ENCODE measurements at places on chromosomes 7 and 10.

- DNase-seq, result no peak
These were observed 1.8 kb downstream of the CCDC186 start for GRCh38 chr10:114172216-114172615.

DNA sequence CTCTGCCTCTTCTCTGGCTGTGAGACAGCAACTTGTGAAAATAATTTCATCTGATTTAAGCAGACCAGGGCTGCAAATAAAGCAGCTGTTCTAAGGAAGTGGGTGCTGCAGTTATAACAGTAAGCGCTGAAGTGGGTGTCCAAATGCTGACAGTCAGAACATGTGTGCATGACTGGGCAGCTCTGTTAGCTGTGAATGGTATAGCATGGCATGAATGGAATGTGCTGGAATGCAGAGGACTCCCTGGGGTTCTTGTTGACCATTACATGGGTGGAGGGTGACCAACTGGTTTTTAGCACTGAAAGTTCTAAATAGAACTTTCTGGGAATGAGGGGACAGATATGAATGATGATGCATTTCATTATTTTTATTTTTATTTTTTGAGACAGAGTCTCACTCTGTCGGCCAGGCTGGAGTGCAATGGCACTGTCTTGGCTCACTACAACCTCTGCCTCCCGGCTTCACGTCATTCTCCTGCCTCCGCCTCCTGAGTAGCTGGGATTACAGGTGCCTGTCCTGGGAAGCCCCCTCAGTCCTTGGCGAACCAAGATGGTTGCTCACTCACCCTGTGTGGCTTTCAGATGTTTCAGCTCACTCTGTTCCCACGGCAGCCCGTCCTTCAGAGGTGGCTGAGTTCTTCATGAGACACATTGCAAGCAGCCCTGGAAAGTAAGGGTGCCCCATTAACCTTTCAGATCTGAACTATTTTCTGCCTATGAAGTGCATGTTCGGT, 319.8 kb upstream of the PHYHIPL start:
- DNase-seq, result no peak

GRCh38 chr7:93442478-93443224, 131.9 kb downstream of the CALCR start:
- peak; percentile 31 for DNase-seq

DNA sequence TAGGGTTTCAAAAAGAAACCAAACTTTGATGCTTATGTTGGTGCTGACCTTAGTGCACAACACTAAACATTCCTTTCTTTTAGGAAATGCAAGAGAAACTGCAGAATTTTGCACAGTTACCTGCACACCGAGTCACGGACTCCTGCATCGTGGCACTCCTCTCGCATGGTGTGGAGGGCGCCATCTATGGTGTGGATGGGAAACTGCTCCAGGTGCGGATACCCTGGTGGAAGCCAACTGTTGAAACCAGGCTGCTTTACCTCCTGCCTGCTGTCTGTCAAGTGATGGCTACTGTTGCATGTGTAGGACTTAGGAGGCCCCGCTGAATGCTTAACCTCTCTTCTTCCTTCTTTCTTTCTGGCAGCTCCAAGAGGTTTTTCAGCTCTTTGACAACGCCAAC, 11.7 kb downstream of the CASP2 start:
- DNase-seq, result peak; percentile 67

DNA sequence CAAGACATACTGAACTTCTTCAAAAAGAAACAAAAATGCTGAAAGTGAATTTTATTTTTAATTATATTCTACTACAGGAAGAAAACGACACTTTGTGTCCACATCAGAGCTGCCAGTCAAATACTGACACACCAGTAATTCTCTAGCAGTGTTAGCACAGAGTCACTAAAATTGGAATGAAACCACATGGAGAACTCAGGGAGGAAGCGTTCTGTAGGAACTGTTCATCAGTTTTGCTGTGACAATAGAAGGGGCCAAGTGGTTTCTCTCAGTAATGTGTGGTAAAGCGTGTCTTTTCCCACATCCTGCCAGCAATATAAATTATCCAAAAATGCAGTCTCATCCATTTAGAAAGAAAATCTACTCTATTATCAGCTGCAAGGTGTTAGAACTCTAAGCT, 683.3 kb downstream of the GRM8 start:
- no peak for DNase-seq

DNA sequence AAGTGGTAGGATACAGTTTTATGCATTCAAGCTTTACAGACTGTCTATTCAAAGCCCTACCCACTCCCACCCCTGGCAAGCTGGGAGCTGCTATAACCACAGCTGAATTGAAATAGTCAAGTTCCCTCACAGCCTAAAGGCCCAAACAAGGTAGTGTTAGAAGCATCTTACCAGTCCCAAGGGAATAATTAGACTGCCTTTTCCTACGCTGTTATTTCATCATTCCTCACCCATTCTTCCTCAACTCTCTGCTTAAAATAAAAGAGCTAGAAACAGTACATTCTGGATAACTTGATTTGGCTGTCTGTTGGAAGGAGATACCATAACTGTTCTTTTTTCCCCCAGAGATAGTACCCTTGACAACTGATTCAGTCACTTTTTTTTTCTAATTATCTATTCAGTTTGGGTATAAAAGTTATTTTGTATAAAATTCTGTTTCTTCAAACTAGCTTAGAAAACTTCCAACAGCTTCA, 54.0 kb downstream of the RAPGEF5 start:
- DNase-seq, result no peak

- DNase-seq, result no peak
These were observed 163.3 kb upstream of the AKR1E2 start for GRCh38 chr10:4662576-4663161.

DNA sequence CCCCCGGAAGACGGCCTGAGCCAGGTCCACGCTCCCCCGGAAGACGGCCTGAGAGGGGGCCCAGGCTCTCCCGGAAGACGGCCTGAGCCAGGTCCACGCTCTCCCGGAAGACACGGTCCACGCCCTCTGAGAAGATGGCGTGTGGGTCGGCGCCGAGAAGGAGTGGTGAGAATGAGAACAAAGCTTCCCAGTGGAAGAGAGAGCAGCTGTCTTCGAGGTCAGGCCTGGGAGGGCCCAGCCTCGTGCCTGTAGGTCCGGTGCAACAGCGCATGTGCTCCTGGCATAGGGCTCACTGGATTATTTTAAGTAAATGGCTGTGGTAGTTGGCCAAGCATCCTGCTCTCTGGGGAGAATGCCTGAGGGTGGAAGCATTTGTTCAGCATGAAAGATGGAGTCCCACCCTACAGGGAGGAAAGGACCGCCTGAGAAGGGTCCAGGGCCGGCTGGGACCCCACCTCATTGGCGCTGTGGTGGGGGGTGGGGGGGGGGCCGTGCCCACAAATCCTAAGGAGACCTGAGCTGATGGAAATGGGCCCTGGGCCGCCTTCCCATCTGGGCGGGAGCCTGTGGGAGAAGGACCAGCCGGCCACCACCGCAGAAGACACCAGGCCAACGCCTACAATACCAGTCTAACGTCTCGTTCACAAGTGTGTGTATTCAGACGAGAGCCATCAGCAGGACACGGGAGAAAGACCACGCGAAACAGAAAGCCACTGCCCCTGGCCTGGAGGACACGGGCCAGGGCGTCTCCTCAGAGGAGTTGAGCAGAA, 210.0 kb downstream of the WDR37 start:
- no peak for DNase-seq

DNA sequence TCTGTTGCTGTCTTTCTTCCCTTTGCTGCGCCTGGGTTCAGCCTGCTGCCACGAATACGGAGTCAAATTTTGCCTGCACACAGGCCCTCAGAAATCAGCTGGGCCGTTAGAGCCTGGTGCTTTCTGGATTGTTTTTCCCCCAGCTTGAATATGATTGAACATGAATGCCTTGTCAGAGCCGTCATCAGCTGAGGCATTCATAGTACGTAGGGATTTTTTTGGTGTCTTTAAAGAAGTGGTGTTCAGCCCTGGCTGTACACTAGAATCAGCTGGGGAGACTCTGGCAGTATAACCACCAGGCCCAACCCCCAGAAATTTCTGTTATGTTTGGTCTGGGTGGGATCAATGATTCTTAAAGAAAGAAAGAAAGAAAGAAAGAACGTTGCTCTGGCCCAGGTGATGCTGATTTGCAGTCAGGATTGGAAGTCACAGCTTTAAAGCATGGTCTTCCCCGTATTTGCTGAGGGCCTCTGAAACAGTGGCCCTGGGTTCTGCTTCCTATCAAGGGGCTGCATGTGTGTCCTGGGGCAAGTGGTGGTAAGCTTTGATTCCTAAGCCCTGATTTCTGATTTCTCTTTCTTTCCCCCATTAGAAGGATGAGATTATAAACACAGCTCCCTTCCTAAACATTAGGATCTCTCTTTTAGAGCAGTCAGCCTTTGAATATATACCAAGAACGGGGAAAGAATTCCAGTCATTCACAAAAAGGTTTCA, 24.7 kb downstream of the NUB1 start:
- no peak for DNase-seq

GRCh38 chr7:138515001-138515528, 55.0 kb downstream of the TRIM24 start:
- no peak for DNase-seq

DNA sequence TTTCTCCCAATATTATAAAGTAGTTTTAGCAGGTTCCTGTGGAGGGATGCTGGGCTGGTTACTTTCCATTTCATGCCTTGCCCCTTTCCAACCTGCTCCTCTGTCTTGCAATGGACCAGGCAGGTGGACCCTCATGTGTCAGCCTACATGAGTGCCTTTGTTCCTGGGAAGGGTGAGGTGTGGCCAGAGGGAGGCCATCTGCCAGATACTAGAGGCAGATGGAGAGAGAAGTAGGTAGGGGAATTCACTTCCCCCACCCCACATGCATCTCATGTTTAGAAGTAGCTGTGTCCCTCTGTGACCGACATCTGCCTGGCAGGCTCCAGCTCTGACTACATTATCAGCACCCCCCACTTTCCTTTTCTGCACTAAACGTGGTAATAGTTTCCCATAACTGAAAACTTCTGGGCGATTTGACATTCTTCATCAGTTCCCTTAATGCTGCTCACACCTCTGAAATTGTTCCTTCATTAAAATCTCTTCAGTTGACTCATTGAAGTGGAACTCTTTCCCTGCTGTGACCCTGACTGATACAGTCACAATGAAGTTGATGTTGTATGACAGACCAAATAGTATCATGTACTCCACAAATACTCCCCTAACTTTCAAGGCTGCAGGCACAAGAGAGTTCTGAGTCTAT, 396.3 kb upstream of the FZD8 start:
- DNase-seq, result no peak

DNA sequence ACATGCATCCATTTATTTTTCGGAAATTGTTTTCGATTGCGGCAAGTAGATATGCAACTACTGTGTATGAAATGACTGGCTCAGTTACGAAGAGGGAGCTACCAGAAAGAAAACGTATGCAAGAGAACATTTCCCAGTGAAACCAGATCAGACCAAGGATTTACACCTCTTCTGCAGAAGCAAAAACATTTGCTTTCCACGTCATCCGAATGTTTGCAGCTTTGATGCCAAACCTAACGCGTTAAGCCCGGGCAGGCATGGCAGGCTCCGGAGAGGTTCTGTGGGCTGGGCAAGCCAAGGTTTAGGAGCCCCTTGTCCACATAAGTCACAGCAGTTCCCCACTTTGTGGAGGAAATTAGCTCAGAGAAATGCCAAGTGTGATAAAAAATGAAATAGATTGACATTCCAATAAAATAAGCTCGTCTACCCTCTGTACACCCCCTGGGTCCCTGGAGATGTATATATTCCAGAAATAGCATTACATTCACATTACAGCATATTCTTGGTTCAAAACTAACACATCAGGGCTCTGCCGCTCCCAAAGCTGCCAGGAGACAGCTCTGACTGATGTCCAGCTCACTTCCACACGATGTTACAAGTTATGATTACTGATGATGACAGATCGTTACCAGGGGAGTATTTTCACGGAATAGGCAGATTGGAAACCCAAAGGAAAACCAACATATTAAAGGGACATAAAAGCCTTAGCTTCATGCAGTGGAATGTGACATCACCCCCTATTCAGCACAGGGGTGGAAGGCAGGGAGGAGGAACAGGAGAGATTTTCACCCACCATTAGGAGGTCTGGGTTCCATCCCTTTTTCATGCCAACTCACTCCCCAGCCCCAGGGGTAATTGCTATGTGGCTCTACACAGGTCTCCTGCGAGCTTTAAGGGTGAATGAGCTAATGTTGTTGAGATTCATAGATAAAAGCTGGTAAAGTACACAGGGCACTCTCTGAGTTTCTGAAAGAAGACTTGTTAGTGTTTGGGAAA, 81.5 kb downstream of the LYZL1 start:
- no peak for DNase-seq

DNA sequence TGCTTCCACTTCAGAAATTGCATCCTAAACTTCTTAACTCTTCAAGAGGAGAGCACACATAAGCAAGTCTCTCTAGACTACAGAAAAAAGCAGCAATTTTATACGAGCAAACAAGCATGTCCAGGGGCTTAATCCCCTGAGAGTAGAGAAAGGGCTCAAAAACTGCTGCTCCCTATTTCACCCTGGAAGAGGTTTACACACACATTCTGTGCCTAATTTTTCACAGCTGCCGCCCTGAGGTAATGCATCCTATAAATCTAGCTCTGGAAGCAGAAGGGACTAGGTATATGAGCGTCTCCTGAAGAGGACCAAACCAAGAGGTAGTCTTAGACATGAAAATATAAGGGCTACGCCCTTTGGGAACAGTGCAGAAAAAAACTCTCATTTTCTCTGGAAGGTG, 73.1 kb downstream of the CRPPA start:
- no peak for DNase-seq

DNA sequence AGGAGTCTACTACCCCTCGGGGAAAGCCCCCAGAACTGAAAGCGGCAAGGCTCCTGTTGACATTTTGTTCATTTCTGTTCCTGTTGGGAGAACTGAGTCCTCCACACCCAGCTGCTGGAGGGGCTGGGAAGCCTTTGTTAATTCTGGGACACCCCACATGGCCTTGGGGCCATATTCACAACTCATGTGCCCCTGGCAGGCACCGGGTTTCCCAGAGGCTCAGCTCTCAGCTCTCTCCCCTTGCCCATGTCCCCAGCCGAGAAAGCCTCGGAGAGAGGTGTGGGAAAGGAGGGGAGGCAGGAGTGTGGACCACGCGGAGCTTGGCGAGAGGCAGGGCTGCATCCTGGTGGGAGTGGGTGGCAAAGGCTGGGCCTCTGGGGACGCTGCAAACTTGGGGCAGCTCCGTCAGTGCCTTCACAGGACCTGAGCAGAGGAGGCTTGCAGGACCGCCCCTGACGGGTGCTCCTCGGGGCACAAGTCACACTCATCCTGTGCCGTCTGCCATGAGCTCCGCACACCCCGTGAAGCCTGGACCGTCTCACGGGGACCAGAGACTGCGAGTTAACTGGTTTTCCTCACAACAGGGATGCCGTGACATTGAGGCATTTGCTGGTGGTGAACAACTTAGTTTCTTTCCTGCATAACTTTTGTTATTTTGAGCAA, 140.9 kb downstream of the DNAJB6 start:
- DNase-seq, result peak; percentile 35

- no peak for DNase-seq
These were observed 473.7 kb downstream of the TYW1 start for GRCh38 chr7:67470256-67470751.

DNA sequence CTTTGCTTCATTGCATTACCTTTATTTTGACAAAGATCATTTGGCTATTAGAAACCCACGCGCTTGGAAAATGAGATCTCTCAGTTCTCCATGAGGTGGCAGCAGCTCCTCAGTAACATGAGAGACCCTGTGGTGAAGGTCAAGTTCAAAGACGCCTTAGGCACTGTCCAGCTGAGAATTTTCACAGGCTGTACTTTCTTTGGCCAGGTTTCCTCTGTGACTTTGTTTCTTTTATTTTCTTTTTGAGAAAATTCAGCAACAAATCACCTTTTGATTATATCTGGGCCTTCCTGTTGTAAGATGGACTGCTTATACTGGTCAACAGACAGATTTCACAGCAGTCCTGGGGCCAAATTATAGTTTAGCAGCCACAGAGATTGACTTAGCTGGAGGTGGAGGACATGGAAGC, 54.5 kb downstream of the RAB18 start:
- peak; percentile 27 for DNase-seq

- no peak for DNase-seq
These were observed 203.9 kb upstream of the GPR26 start for GRCh38 chr10:123462246-123462645.

All from stimulated activated CD4-positive, alpha-beta T cell treated with anti-CD3 and anti-CD28 coated beads, Interleukin-4, amount 100 ng/mL, for 24 hours (primary cell).